Stromal cell of bone marrow (primary cell): ENCODE measurements at places on chromosomes 13 and 19.

DNA sequence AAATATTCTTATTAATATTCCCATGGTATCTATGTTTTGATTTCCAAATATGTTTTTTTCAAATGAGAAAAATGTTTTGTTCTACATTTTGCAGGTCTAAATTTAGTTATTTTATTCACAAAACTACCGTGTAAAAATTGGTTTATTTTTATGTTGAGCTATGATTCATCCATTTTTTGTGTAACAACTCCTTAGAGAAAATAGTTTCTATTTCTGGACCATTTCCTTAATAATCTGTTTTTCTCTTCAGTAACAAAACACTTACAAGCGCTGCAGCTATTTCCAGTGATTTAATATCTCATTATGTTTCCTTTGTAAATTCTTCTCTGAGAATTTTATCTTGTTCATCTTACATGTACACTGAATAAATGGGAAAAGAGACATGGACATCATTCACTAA is 550.7 kb upstream of the SLITRK5 start:
- no peak for DNase-seq

DNA sequence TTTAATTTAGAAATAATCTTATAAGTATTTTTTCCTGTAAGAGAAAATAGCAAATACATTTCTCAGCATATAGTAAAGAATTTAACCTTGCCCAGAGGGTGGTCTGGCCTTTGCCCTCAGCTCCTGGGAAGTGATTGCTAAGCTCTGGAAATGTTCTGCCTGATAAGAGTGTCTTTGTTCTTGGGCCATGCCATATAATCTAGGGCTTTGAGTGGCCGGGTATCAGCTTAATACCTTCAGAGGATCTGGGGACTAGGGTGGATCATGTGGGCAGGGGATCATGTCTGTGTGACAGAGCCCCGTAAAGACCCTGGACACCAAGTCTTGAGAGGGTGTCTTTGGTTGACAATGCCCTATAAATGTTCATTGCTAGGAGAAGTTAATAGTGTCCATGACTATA is 1032.4 kb upstream of the MIR17HG start:
- DNase-seq = no peak

DNA sequence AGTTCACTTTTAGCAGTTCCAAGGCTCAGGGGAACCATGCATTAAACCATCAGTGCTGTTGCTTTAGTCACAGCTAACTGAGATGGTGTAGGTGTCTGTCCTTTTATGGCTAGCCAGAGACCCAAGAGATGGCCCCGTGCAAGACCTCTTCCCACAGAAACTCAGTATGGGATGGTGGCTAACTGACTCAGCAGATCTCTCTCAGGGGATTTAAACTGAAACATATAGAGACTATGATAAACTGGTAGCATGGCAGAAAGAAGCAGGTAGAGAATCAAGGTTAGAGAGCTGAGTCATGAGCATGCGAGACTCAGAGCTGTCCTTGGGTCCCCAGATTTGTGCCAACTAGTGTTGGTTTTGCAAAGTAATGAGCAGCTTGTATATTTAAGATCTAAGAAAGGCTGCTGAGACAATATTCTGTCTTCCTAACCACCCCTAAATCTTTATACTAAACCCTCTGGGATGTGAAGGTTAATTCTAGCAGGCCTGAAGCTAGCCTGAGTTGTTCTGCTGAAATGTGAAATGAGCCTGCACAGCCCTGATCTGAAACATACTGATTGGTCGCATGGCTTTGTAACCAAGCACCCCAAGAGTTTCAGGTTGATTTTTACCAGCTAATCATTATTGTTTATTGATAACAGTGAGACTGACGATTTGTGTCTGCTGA is 6.5 kb upstream of the SCEL start:
- DNase-seq = no peak

DNA sequence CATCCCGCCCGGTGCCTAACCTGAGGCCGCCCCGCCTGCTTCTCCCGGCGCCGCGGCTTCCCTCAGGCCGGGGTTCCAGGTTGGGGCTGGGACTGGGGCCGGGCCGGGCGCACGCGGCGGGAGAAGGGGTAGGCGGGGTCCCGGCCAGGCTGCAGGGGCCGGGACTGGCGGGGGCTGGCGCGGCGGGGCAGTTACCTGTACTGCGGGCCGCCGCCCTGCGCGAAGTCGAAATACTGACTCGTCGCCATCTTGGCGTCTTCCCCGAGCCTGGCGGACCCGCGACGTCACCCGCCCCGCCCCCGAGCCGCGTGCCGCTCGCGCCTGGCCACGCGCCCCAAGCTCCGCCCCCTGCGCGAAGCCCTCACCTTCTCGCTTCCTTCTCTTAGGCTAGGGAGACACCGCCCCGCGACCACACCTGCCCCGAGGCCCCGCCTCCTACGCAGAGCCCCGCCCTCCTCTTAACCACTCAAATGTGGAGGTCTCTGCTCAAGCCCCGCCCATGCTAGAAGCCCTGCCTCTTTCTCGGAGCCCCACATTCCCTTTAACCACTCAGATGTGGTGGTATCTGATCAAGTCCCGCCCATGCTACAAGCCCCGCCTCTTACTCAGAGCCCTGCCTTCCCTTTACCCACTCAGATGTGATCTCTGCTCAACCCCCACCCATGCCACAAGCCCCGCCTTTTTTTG is at the start of gene ZFR2:
Gene ZFR2, minus strand, starts transcription at position 269 of the 687 bp plus-strand sequence. Its CDS starts 21 bp downstream, at position 248.
- no peak for DNase-seq

GRCh38 chr19:1747285-1748114 is 5.8 kb upstream of the ONECUT3 start:
- no peak for DNase-seq

- no peak for DNase-seq
Observed at GRCh38 chr13:90613076-90613795, 734.3 kb upstream of the MIR17HG start.

- no peak for DNase-seq
Observed at GRCh38 chr13:80742033-80742432, 401.1 kb upstream of the SPRY2 start.

GRCh38 chr19:9205501-9206113 is 13.8 kb downstream of the OR7D4 start:
- peak; percentile 30 for DNase-seq
